Stimulated activated CD8-positive, alpha-beta memory T cell treated with anti-CD3 and anti-CD28 coated beads, Interleukin-12 subunit alpha, Interleukin-12 subunit beta, amount 100 ng/mL, for 4 hours (primary cell): ENCODE measurements at places on chromosomes 2 and 18.

- DNase-seq: no peak
Observed at GRCh38 chr2:54468673-54469072, 12.5 kb downstream of the SPTBN1 start.

DNA sequence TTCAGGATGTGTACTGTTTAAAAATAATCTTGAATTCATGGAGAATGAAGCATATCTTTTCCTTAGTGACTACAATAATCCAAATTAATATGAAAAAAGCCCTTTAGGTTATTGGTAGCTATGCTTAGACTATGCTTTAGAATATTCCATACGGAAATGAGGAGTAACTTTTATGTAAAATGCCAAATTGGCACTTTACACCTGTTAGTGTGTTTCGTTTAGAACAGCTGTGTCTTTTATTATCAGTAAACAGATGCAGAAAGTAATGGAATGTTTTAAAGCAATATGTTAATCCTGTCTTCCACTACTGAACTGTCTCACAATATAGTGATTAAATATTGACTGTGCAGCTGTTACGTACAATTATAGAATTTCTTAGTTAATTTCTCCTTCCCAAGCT lies 129.6 kb downstream of the PMS1 start:
- no peak for DNase-seq

DNA sequence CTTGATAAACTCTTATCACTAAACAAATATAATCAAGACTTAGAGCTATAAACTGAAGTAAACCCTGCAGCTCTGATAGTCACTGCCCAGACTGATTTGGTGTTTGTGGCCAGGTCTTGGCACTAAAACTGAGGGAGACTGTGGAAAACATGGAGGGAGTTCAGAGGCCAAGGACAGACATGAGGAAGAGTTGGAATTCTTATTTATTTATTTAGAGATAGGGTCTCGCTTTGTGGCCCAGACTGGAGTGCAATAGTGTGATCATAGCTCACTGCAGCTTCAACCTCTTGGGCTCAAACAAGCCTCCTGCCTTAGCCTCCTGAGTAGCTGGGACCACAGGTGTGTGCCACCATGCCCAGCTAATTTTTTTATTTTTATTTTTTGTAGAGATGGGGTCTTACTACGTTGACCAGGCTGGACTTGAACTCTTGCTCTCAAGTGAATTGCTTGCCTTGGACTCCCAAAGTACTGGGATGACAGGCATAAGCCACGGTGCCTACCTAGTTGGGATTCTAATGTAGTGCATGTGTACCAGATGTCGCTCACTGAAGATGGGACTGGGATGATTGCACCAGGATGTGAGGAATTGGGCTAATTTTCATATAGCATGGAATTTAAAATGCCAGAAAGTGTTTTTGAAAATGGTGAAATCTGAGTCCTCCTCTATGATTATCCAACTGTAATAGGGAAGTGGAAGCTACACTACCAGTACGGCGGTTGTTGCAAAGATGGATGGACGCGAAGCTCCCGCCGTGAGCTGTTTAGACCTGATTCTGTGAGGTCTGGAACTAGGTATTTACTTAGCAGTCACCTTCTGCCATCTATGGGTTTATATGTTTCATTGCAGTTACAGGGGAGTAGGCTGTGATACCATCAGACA lies 52.7 kb upstream of the CTLA4 start:
- no peak for DNase-seq

DNA sequence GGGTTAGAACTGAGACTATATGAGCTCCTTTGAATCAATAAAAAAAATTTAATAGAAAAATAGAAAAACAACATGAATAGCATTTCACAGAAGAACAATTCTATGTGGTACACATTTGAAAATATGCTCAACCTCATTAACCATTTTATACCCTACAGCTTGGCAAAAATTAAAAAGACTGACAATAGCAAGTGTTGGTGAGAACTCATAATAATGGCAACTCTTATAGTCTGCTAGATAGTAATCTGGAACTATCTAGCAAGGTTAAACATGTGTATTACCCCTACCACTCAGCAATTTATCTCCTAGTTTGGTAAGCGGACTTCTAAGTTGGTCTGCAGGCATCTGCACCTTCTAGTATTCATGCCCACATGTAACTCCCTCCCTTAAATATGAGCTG lies 67.8 kb downstream of the CYBRD1 start:
- DNase-seq: no peak

DNA sequence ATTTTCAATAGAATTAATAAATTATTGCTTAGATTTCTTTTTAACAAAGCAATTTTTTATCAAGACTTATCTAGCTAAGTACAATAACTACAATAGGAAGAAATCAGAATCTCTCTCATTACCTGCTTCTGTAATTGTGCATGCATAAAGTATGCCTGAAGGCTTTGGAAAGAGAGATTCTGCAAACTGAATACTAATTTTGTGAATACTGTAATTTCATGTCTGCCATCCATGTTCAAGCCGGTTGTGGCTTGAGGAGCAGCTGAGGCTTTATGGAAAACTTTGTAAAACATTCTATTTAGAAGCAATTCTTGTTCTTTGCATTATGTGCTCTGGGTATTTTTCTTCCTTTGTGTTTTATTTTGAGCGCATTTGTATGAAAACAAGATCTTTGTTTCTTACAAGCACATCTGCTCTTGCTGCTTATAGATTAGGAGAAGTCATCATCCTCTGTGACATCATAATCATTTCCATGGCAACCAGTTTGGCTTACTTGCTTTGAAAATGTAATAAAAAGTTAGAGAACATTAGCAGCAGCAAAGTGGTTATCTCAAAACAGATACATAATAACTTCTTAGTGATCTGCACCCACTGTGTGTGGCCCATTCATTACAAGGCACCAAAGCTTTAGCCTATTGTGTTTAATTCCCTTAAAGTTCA lies 16.0 kb upstream of the IKZF2 start:
- DNase-seq: no peak

DNA sequence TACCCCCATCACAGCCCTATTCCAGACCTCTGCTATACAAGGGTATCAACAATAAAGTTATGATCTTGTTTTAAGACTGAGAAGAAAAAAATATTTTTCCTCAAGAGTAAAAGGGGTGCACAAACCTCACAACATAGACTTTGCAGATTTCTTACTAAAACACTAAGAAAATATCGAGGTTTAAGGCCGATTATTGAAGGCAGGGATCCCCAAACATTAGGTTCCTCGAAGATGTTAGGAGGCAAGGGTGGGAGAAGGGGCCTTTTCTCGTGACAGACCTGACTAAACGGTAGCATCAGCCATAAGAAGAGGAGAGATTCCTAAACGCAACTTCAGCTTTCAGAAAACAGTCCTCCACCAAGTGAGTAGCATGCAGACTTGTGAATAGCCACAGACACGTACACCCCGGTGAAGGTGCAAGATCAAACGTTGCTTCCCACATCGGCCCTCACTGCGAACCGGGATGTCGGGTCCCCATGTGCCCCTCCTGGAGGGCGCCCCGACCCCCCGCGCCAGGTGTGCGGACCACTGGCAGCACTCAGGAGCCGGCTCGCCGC lies 678 bp downstream of the PIAS2 start:
- no peak for DNase-seq

DNA sequence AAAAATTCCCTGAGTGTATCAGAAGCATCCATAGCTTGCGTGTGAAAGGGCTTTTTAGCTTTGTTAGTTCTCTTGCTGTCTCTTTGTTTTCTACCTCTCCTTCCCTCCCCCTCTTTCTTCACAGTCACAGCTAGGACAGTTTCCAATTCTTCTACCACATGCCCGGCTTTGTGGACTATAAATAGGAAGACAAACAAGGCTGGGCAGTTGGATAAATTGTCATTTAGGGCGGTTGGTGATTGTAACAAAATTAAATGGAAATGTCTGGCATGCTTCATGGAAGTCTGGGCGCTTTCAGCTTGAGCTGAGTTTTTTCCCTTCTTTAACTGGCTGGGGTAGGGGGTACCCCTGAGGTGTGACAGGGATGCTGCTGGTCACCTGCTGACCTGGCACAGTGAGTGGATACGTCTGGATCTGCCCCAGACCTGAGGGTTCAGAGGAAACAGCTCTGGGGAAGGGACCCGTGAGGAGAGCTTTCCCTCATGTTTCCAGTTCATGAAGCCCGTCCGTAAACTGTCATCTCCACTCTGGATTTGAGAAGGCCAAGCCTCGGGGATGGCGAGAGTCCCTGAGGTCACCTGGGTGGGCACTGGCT lies 29.0 kb upstream of the GIGYF2 start:
- DNase-seq: no peak

DNA sequence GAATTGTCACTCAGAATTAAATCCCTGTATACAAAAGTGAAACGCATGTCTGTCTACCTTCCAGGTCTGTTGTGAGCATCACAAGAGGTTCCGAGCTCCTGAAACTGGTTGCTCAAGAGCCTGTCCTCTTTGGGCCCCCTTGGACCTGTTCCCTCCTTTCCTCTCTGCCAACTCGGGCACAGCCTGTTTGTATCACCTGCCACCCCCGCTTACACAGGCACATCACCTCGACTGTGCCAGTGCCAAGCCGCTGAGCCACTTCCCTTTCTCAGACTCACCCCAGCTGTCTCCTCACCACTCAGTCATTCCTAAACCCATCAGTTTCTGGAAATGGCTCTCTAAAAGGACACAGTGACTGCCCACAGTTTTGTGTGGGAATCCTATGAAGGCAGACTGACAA lies 3.1 kb downstream of the EFR3B start:
- DNase-seq: no peak

DNA sequence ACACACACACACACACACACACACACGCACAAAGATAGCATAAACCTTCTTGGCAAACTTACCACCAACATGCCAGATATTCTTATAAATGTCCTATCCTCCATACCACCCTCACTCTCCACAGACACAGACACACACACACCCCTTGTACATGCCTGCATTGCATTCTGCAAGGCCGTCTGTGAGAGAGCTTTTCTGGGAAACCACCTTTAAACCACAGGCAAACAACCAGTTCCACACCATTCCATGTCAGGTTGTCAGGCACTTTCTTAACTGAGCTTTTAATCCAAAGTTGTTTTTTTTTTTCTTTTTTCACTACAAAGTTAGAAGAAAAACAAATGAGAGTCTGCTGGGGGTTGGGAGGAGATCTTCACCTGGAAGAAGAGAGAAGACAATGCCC lies 221.1 kb downstream of the C1D start:
- no peak for DNase-seq

DNA sequence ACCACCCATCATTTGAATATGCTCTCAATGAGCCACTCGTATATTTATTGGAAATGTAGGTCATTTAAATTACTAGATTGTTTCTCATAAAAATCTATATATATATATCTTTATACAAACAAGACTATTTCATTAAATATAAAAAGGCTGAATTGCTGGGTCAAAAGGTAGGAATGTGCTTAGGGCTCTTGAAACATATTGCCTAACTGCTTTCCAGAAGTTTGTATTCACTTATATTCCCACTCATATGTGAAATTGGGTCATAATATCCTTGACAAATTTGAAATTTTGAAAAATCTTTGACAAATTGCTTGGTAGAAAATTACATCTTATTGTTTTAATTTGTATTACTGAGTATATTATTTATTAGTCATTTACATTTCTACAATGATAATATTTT lies 999.8 kb upstream of the CDH2 start:
- DNase-seq: no peak

GRCh38 chr2:99139003-99139402 lies 2.5 kb upstream of the C2orf15 start:
- no peak for DNase-seq

DNA sequence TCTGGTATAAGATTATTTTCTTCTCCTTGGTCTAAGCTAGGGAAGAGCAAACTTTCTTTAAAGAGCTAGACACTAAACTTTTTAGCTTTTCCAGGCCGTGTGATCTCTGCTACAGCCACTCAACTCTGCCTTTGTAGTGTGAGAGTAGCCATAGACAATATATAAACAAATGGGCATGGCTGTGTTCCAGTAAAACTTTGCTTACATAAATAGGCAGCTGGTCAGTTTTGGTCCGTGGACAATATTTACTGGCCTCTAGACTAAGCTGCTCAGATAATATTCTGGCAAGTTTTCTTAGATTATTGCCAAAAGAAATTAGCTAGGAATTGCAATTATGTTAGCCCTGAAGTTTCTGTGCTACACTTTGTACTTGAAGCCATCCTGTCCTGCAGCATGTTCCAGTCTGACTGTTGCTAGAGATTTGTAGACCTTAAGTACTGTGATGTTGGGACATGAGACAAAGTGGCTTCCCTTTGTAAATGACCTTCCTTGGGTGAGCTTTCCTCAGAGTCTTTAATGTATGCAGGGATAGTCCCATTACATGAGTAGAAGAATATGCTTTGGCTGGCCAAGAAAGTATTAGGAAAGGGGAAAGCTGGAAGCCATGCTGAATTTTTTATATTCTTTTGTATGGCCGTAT lies 126.9 kb downstream of the SOX11 start:
- DNase-seq: no peak

DNA sequence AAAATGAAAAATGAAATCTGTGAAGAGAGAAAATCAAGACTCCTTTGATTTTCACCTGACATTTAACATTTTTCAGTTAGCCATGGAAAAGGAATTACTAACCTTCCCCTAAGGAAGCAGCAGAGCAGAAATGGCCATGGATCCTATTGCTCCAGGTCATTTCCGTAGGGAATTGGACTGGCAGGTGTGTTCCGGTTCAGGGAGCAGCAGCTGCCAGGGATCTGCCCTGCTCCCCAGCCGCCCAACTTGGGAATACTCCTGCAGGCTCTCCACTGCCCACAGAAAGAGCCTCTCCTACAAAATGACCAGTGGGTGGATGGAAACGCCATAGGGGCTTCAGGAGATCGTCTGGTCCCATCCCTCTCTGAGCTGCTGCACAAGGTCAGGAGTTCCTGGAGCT lies 86.0 kb upstream of the MAPK4 start:
- DNase-seq: no peak

DNA sequence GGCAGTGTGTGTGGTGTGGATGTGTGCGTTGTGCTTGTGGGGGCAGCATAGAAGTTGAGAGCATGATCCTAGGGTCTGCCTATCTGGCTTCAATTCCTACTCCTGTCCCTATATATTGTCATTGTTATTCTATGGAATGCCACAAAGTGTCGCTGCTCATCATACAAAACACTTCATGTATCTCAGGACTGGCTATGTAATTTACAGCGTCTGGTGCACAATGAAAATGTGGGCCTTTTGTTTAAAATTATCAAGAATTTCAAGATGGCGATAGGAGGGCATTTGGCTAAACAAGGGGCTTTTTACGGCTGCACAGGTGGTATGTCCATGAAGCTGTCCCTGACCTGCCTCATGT lies 3.4 kb downstream of the SERPINB2 start:
- no peak for DNase-seq

DNA sequence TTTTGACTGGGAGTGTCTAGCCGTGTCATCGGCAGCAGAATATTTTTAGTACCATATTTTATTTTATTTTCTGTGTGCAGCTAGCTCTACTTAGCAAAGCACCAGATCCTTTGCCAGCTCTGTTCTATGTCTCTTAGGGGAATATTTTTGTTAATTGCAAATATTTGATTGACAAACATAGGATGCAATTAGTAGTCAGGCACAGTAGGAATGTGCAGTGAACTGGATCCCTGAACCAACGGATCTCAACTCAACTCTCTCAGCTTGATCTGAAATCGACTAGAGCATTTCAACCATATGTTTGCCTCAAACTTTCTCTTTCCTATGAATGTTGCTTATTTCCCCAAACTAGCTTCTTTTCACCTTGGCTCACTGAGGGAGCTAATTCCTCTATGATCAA lies 998.0 kb upstream of the FANCL start:
- no peak for DNase-seq

GRCh38 chr2:137493261-137493660 lies 471.0 kb upstream of the HNMT start:
- DNase-seq: no peak

- no peak for DNase-seq
Observed at GRCh38 chr18:63757541-63757940, 17.7 kb upstream of the SERPINB7 start.

- DNase-seq: no peak
Observed at GRCh38 chr2:239943571-239943970, 81.6 kb downstream of the NDUFA10 start.
